ENCODE measurements at places on chromosomes 3 and 15.

DNA sequence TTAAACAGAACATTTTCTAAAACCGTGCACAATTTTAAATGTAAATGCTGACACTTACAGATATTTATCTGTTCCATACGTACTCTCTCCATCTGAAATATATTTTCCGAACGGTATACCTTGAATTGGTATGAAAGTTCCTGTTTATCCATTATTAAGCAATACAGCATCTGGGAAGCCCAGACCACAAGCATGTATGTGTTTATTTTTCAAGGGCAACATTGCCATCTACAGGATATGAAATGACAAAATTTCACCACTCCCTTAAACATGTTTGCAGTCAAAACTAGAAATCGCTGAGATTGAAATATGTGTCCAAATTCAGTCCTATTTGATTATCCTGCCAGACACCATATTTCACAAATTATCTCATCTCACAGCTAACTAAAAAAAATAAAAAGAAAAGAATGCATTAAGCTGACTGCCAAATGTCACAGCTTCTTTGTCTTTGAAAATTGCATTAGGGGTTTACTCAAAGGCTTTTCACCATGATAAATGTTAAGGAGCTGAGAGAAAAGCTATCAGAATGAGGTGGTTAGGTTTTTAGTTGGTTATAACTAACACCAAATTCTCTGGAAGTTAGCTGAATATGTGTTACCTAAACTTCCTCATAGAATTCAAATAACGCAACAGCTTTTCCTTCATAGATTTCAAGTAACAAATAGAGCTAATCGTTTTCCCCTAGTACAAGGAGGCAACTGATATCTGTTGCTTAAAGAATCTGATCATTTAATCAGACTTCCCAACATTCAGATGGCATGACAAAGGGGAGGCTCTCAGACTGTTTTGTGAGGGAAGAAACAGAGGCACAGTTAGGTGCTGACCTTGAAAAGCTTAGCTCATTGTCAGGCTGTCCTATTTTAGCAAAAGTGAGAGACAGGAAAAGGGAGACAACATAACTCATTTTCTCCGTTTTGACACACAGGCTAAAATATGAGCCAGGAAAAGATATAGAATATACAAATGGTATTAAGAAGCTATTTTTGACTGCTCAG is 533.1 kb downstream of the TBL1XR1 start:
- DNase-seq: no peak
- no peak overlapping the region for H3K4me3 ChIP-seq
- H3K36me3 ChIP-seq: no peaks in the 10 kb centered on the region

DNA sequence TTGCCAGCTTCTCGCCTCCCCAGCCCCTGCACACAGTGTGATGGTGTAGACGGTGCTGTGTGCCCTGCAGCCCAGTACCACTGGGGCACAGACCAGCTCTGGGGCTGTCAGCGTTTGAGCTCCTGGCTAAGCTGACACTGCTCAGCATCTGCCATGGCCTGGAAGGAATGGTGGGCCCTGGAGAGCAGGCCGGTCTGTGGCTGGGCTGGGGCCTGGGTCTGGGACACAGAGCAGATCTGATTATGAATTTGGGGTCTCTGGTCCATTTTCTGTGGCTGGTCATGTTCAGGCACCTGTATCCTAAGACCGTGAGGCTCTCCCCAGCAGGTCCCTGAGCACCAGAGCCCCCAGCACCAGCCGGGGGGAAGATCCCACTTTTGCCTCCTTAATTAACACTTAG is 34.7 kb downstream of the HCN4 start:
- no peak overlapping the region for H3K27ac ChIP-seq
- peaks cover 4% of the 10 kb centered on the region for H3K36me3 ChIP-seq
- H3K27me3 ChIP-seq: no peaks in the 10 kb centered on the region
- no peak overlapping the region for H3K4me3 ChIP-seq
- peaks cover 8% of the 10 kb centered on the region for H3K4me1 ChIP-seq
- no peak for DNase-seq

DNA sequence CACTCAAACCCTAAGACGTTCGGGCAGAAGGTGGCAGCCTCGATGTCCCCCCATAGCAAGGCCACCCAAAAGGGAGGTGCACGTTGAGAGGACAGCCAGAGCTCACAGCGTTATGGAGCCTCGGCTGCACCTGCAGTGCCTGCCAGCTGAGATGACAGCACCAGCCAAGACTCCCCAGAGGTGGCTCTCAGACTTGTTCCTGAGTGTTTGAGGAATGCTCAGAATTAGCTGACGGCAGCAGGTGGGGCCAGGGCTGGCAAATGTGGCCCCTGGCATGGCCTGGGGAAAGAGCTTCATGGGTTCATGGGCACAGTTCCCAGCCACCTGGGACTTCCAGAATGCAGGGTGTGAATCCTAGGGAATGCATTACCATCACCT is 177.8 kb downstream of the KLF13 start:
- no peak overlapping the region for H3K27ac ChIP-seq
- H3K4me1 ChIP-seq: peaks cover 7% of the 10 kb centered on the region
- H3K27me3 ChIP-seq: no peaks in the 10 kb centered on the region
- DNase-seq: no peak
- no peak overlapping the region for H3K4me3 ChIP-seq
- H3K36me3 ChIP-seq: no peaks in the 10 kb centered on the region

- no peaks in the 10 kb centered on the region for H3K27me3 ChIP-seq
- DNase-seq: no peak
- peaks cover 18% of the 10 kb centered on the region for H3K4me1 ChIP-seq
These were observed 64.4 kb upstream of the SNRPA1 start for GRCh38 chr15:101359365-101359947.

GRCh38 chr15:39083213-39083612 is 497.7 kb upstream of the THBS1 start:
- H3K4me1 ChIP-seq: no peaks in the 10 kb centered on the region
- H3K4me3 ChIP-seq: no peak overlapping the region
- H3K27me3 ChIP-seq: no peaks in the 10 kb centered on the region
- no peak for DNase-seq

DNA sequence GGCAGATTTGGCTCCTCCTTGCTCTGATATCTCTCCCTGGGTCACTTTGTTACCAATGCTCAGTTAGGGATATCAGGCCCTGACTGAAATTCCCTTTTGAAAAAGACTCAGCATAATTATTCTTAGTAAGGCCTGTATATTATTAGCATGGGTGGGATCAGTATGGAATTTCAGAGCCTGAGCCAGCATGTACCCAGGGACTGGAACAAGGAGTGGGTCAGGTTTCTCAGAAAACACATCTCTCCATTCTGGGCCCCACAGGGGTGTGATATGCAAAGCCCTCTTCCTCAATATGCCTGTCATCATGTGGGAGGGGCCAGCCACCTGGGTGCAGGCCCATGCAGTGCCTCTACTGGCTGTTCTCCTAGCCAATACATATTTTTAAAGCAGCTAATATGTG is 423.2 kb downstream of the EPHB1 start:
- H3K4me3 ChIP-seq: no peak overlapping the region
- H3K36me3 ChIP-seq: no peaks in the 10 kb centered on the region
- peak; percentile 7 for DNase-seq
- no peaks in the 10 kb centered on the region for H3K4me1 ChIP-seq
- H3K27ac ChIP-seq: no peak overlapping the region

DNA sequence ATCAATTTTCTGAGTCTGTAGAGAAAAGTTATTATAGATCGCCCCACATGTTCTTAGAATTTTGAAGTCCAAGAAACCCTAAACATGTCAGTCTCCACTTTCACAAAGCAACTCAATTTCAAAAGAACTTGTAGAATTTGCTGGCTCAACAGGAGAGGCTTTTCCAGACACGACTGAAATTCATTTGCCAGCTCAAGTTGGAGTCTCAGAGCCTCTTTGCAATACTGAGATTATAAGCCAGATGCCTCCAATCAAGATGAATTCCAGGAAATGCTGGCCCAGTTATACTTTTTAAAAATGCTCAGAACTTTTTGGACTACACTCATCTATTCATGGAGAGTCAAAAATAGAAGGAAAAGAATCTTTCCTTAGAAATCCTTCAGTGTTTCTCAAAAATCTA is 56.9 kb upstream of the NLGN1 start:
- H3K27ac ChIP-seq: no peak overlapping the region
- no peaks in the 10 kb centered on the region for H3K4me1 ChIP-seq

GRCh38 chr15:100520132-100520921 is 8.4 kb downstream of the CERS3 start:
- no peak overlapping the region for H3K4me3 ChIP-seq
- H3K36me3 ChIP-seq: no peaks in the 10 kb centered on the region
- no peak for DNase-seq
- no peaks in the 10 kb centered on the region for H3K4me1 ChIP-seq

DNA sequence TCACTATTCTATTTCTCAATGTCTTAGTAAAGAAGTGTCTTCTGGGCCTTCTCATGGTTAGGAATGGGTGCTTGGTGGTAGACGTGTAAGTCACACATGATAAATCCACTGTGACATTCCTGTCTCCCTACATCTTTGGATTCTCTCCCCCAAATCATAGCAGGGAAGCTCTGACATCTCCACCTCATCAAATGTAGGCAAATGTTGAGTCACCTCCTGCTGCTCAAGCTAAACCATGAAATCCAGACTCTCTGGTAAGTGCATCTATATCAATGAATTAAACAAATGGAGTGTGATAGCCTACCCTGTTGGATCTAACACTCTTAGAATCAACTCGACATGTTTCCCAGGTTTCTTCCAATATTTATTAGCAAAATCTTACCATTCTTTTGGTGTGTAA is 42.8 kb upstream of the RPL35A start:
- H3K4me1 ChIP-seq: no peaks in the 10 kb centered on the region
- H3K27me3 ChIP-seq: no peaks in the 10 kb centered on the region
- H3K36me3 ChIP-seq: no peaks in the 10 kb centered on the region
- H3K27ac ChIP-seq: no peak overlapping the region
- no peak overlapping the region for H3K4me3 ChIP-seq

- no peaks in the 10 kb centered on the region for H3K27me3 ChIP-seq
- no peaks in the 10 kb centered on the region for H3K4me1 ChIP-seq
- no peak overlapping the region for H3K27ac ChIP-seq
These were observed 727.8 kb upstream of the CFAP20DC start for GRCh38 chr3:59777667-59778077.

DNA sequence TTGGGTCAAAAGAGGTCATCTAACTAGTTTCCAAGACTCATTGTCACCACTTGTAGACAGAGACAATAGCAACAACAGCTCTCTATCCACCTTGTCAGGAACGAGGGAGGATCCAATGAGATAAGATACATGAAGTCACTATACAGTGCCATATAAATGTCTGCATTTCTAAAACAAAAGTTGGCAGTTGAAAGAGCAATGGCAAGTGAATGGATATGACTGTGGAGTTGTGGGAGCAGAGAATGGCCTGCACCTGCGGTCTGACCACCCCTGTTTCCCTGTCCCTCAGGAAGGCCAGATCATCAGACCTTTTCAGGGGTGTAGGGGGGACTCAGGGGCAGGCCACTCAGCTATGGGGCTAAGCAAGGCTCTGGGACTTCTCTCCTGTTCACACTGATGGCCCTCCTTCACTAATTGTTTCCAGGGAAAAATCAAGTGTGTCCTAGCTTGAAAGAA is 40.7 kb upstream of the PSMD6 start:
- H3K4me3 ChIP-seq: no peak overlapping the region
- no peak for DNase-seq
- peak overlapping the region; percentile 14 for H3K27ac ChIP-seq
- H3K36me3 ChIP-seq: no peaks in the 10 kb centered on the region
- H3K4me1 ChIP-seq: peaks cover 15% of the 10 kb centered on the region

DNA sequence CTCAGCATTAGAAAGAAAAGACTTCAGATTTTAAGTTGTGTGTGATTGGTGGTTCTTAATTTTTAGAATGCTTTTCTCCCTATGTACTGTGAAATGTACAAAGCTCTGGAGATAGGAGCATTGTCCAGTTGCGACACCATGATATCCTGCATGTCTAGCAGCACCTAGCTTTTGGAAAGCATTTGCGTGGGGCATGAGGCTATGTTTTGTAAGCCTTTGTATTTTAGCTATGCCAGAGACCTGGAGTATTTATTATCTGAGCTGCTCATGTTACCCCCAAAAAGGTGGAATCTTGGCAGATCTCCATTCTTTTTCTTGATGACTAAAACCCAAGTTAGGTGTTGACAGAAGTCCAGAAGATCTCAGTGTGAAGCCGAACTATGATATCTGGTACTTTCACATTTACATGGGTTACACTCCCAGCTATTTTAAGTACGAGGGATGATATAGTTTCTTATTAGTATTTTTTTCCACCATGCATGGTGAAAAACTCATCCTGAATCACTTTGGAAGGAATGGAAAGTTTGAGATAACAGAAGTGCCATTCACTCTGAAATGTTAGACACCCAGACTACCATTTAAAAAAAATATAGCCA is 126.7 kb upstream of the SAMMSON start:
- no peaks in the 10 kb centered on the region for H3K27me3 ChIP-seq
- DNase-seq: no peak
- H3K36me3 ChIP-seq: no peaks in the 10 kb centered on the region

DNA sequence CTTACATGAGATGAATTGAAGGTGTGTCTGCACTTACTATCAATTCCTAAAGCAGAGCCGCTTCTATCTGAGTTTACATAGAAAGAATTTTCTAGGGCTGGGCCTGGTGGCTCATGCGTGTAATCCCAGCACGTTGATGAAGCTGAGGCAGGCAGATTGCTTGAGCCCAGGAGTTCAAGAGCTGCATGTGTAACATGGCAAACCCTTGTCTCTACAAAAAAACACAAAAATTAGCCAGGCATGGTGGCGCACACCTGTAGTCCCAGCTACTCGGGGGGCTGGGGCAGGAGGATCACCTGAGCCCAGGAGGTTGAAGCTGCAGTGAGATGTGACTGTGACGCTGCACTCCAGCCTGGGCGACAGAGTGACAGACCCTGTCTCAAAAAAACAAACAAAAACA is 18.1 kb upstream of the ATP13A3 start:
- DNase-seq: no peak
- no peak overlapping the region for H3K27ac ChIP-seq
- H3K27me3 ChIP-seq: no peaks in the 10 kb centered on the region

DNA sequence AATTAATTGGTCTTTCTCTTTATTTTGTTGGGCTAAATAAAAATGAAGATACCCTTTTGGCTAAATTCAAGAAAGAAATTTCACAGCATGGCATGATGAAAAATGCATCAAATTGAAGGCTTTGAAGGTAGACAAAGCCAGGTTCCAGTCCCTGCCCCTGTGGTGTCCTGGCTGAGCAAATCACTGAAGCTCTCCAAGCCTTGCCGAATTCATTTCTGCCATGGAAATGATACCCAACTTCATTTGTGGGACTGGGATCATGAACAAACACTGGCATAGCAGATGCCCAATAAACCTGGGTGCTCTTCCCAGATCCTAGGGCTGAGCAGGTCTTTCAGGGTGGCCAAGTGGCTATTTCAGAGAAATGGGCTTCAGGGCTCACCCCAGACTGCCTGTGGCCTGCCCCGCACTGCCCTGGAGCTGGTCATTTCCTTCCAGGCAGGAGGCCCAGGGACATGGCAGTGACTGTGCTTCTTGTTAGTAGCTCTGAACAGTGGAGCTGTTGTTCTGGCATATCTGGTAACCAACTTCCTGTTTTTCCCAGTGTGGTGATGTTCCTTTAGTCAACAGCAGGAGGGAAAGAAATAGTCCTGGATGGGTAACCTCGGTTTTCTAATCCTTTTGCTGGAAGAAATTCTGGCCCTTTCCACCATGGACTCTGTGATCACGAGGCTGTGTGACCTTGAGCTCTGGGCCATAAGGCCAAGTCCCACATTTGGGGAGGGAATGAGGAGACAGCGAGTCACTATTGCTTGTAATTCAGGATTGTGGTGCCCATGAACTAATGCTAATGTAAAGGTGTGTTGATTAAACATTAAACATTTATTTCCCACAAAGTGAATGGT is 47.6 kb downstream of the CTDSPL start:
- no peak for DNase-seq
- H3K27me3 ChIP-seq: no peaks in the 10 kb centered on the region
- H3K4me1 ChIP-seq: peaks cover 44% of the 10 kb centered on the region
- no peak overlapping the region for H3K4me3 ChIP-seq

- H3K27ac ChIP-seq: peak overlapping the region; percentile 27
- H3K4me3 ChIP-seq: no peak overlapping the region
- peaks cover 50% of the 10 kb centered on the region for H3K4me1 ChIP-seq
These were observed 52.1 kb downstream of the DAPK2 start for GRCh38 chr15:63994073-63994600.
